ENCODE measurements at places on chromosomes 11 and 22. TPM values are rescaled to one million over a fixed set of nuclear protein-coding genes. Genes with fewer than 3 reads are reported as not detected.
A peak's percentile ranks its signal among the peaks of the same experiment; 100 is the strongest.

DNA sequence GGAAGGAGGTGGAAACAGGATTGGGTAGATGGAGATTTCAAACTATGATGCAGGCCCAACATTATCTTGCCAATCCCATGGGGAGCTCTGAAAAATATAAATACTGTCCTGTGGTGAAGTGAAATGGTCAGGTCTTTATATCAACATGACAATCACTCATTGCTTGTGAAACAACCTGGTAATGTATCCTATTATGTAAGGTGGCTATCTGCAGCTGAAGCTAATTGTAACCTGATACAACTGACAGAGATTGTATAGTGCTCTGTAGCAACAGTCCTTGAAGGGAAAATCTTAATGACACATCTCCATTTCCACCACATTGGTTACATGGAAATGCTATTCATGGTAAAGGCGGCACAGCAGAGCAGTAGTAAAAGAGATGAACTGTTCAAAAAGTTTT, 20.7 kb upstream of the CHORDC1 start:
- DNase-seq = no peak

DDIAS gene
- total RNA-seq = 2.3 TPM

AIFM3 gene
- 2.4 TPM for total RNA-seq

LARGE2 gene
- 0.50 TPM for total RNA-seq

DNA sequence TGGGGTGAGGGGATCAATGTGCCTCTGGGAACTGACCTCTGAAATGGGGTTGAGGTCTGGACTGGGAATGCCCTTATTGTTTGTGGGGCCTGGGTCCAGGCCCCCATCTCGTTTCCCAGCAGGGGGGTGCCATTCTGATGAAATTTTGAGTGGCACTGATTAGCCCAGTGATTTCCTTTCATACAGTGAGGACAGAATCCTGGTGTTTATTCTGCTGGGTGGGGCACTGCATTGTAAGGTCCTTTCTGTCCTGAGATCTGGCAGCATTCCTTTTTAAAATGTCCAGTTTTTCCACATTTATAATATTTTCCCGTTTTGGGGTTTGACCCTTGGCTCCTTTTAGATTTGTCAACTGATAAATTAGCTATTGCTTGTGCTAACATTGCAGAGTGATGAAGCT, 27.1 kb downstream of the OR10A6 start:
- no peak for DNase-seq

DNA sequence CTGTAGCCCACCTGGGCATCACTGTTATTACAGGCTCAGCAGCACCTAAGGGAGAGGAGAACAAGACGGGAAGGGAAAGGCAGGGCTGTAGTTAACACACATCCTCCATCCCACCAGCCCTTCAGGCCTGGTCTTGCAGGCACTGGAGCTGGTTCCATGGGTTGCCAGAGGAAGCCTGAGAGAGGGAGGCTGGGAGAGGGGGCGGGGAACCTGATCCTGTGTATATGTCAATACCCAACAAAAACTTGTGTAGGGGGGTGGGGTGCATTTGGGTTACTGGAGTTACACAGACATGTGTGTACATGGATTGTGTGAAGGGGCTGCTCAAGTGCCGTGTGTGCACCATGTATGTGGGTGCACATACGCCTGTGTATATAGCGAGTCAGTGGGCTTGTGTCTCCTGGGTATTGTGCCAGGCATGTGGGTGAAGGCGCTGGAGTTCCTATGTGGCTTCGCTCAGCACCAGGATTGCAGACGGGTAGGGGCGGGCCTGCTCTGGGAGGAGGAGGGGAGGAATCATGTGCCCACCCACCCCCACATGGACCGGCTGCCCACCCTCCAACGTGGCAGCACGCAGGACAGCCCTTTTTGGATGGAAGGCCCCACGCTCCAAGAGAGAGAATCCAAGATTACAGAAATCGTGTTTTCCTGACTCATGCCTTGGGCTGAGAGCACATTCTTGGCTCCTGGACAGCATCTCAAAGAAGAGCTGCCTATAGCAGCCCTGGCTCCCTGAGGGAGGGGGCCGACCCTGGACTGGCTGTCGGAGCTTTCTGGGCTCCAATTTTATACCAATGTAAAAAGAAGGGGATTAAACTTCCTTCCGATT, 4.2 kb upstream of the SERPINH1 start:
- DNase-seq = peak; percentile 70

GRCh38 chr11:78180751-78181150, 7.7 kb downstream of the KCTD21 start:
- DNase-seq = no peak

- DNase-seq = no peak
Measured at GRCh38 chr11:6196396-6196795, 2.6 kb upstream of the OR52W1 start.

NPTXR gene
- 30.8 TPM for total RNA-seq

TUBA8 gene
- total RNA-seq = 200 TPM

DNA sequence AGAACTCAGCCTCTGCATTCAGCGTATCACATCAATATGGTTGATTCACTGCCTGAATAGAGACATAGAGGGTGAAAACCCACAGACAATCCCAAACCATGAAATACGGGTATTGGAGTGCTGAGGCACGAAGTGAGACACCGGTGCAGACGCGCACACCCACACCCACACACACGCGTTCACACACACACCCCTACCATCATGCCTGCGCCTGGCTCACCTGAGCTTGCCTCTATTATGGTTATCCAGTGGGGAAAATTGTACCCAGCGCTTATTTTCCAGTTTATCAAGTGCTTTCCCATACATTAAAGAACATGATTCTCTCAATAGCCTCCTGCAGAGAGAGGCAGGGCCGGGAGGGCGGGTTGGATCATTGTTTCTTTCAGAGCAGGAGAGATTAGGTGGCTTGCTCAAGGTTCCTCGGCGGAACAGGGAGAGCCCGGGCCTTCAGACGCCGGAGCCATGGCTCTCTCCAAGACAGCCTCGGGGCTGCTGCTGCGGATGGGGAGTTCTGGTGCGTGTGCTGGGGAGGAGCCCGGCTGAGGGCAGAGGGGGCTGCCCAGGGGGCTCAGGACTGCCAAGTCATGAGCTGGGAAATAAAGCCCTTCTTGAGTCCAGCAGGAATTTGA, 78.9 kb upstream of the THY1 start:
- no peak for DNase-seq

Measured in left cardiac atrium (tissue), 4 donors.